ENCODE measurements at places on chromosomes 3 and 15. TPM values are rescaled to one million over a fixed set of nuclear protein-coding genes. Genes with fewer than 3 reads are reported as not detected.

Gene CYP1A1
- not detected for polyA plus RNA-seq

Gene RARRES1
- polyA plus RNA-seq: 11.3 TPM

GRCh38 chr15:37149146-37149545 lies 48.8 kb upstream of the MEIS2 start:
- DNase-seq: no peak

DNA sequence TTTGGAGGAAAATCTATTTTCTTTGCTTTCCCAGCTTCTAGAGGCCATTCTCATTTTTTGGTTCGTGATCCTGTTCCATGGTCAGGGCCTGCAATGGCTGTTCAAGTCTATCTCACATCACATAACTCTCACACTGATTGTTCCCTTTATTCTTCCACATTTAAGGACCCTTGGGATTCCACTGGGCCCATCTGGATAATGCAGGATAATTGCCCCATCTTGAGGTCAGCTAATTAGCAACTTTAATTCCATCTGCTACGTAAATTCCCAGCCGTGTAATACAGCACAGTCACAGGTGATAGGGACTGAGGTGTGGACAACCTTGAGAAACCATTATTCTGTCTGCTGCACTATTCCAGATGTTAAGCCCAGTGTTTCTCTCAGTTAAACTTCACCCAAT lies 311.6 kb upstream of the CNTN4 start:
- no peak for DNase-seq

GRCh38 chr3:175495331-175495730 lies 636.2 kb downstream of the NAALADL2 start:
- DNase-seq: no peak

DNA sequence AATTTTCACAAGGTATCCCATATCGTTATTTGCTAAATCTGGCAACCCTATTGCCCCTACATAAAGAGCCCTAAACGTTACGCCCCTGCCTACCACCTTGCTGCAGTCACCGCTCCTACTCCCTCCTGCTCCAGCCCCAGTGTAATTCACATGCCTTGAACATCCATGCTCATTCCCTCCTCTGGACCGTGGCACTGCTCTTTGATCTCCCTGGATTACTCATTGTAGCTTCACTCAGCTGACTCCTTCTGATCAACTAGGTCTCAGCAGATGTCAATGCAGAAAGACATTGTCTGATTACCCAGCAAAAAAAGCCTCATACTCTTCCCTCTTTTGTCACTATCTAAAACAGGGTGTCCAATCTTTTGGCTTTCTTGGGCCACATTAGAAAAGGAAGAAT lies 40.7 kb upstream of the KBTBD8 start:
- DNase-seq: no peak

- DNase-seq: no peak
Measured at GRCh38 chr3:28940530-28940929, 340.3 kb upstream of the RBMS3 start.
